ENCODE measurements at places on chromosomes 4 and X.

- no peak for DNase-seq
Observed at GRCh38 chr4:22720091-22720490, 27.4 kb downstream of the GBA3 start.

DNA sequence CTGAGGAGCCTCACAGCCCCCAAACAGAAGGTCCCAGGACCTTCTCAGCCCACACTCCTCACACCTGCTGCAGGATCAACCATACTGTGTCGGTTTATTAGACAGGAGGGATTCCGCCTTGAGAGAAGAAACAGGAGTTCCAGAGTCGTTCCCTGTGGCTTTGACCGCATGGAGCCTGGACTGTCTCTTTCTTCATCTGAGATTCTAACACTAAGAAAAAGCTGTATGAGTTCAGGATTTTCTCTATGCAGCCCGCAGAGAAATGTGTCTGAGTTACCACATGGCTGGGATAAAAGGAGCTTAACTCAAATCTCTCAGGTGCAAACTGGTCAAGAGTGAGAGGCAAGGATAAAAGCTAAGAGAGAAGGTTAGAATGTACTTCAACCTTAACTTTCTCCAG lies 126.7 kb downstream of the AFAP1 start:
- no peak for DNase-seq

GRCh38 chr4:7518871-7519637 lies 84.3 kb upstream of the PSAPL1 start:
- DNase-seq, result no peak

DNA sequence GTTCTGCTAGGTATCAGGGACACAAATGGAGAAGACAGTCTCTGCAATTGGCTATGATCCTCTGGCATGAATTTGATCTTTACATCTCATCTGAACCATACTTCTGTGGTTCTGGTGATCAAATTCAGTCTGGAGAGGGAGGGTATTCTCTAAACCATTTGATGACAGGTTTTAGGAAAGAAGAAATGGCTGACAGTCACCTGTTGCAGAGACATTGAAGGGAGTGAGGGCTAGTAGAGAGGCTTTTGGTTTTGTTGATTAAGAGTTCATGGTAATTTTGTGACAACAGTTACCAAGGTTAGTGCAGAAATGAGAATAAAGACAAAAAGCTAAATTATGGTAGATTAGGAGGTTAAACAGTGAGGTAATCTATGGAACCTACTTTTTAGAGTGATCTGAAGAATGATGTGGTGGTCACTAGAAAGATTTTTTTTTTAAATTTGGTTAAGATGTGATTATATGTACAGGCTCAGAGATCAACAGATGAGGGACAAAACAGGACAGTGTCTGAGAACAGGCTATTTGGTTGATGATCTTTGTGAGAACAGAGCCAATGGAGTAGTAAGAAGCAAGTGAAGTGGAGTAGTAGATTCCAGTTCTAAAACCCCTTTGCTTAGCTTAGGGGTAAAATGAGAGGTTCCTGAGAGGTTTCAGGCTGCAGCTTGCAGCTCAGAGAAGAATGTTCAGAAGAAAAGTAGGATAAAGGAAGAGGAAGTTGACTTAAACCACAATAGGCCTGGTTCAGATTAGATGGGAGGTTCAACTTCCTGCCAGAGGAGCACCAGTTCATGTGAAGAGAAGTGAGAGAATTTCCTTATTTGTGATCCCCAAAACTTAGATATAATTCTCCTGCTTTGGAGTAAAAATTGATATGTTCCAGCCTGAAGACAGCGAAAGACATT lies 34.7 kb downstream of the VSIG4 start:
- no peak for DNase-seq

DNA sequence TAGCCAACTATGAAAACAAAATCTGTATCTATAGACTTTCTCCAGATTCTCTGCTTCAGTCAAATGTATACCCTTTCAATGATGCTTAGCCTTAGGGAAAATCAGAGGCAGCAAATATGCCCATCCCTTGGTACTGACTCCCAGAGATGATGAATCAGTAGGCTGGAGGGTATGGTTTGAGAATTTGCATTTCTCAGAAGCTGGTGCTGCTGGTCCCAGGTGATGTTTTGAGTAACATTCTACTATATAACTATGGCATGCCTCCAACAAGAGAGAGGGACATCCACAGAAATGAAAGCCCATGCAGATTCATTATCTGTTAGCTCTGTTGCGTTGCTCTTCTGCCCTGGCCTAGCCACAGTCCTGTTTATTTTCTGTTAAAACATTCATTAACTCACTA lies 13.6 kb downstream of the TNIP3 start:
- DNase-seq, result no peak
